ENCODE measurements at places on chromosomes 12 and 14. TPM values are rescaled to one million over a fixed set of nuclear protein-coding genes. Genes with fewer than 3 reads are reported as not detected.

DNA sequence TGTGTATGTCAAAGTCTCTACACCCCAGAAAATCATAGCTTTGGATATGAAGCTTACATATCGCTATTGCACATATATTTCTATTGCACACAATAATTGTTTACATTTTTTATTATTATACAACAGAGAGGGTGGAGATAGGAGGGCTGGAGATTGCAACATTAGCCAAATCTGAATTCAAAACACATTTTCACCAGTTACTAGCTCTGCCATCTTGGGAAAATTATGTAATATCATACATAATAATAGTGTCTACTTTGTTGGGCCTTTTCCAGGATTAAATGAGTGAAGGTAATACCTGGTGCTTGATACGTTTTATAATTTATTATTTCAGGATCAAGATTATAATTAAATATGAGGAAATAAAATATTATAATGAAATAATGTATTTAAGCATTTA, 507.4 kb upstream of the TBX3 start:
- H3K4me1 ChIP-seq = 0 out of 2 replicates have a peak, but pooled peaks cover 3% of the 10 kb centered on the region
- no peak overlapping the region for H3K4me3 ChIP-seq
- no peaks in the 10 kb centered on the region for H3K36me3 ChIP-seq
- DNase-seq = no peak

- no peaks in the 10 kb centered on the region for H3K36me3 ChIP-seq
- no peak for DNase-seq
- H3K4me3 ChIP-seq = no peak overlapping the region
These were observed 31.8 kb upstream of the MIS18BP1 start for GRCh38 chr14:45284802-45285201.

GRCh38 chr14:32252030-32252670, 49.1 kb upstream of the RNU6-8 start:
- H3K4me1 ChIP-seq = peaks cover 5% of the 10 kb centered on the region
- no peak overlapping the region for H3K4me3 ChIP-seq
- no peaks in the 10 kb centered on the region for H3K36me3 ChIP-seq
- no peak overlapping the region for H3K27ac ChIP-seq

GRCh38 chr14:63241096-63241495, 36.9 kb downstream of the RHOJ start:
- no peak overlapping the region for H3K27ac ChIP-seq
- H3K36me3 ChIP-seq = no peaks in the 10 kb centered on the region
- no peaks in the 10 kb centered on the region for H3K27me3 ChIP-seq
- DNase-seq = no peak

- H3K4me3 ChIP-seq = no peak overlapping the region
- no peak overlapping the region for H3K27ac ChIP-seq
- DNase-seq = no peak
- H3K4me1 ChIP-seq = no peaks in the 10 kb centered on the region
- no peaks in the 10 kb centered on the region for H3K27me3 ChIP-seq
- H3K36me3 ChIP-seq = no peaks in the 10 kb centered on the region
These were observed 132.7 kb downstream of the SSPN start for GRCh38 chr12:26327975-26328644.

GRCh38 chr12:104291867-104292524, 11.5 kb upstream of the EID3 start:
- no peak overlapping the region for H3K27ac ChIP-seq
- DNase-seq = no peak
- no peaks in the 10 kb centered on the region for H3K36me3 ChIP-seq
- no peak overlapping the region for H3K4me3 ChIP-seq
- peaks cover 21% of the 10 kb centered on the region for H3K4me1 ChIP-seq

DNA sequence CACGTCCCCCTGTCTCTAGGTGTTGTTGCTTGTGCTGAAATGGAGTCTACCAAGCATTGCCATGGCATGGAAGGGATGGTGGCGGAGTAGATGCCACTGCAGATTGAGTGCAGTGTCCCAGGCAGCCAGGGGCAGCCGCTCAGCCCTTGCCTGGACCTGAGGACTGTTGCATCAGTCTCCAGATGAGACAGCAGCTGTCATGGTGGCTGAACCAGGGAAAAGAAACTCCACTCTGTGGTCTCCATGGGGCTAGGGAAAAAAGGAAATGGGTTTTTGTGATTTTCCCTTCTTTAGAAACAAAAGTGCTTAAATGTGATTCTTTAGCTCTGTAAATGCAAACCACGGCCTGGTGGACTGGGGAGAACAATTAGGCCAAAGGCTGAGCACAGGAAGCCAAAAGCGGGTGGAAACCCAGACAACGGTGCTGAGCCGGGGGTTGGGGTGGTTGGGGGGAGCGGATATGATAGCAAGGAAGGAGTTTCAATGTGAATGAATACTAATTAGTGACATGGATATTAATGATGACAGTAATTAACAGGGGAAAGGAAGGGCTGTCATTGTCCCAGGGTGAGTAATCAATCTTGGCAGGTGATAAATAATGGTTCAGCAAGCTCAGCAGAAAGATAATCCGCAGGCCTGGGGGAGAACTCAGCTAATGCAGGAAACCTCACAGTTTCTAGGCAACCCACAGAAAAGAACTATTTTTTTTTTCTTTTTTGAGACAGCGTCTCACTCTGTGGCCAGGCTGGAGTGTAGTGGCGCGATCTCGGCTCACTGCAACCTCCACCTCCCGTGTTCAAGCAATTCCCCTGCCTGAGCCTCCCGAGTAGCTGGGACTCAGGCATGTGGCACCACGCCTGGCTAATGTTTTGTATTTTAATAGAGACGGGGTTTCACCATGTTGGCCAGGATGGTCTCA, 442.6 kb downstream of the DPF3 start:
- H3K4me1 ChIP-seq = 0 out of 2 replicates have a peak, but pooled peaks cover 8% of the 10 kb centered on the region
- H3K27ac ChIP-seq = no peak overlapping the region
- DNase-seq = no peak
- no peak overlapping the region for H3K4me3 ChIP-seq
- H3K27me3 ChIP-seq = no peaks in the 10 kb centered on the region

DNA sequence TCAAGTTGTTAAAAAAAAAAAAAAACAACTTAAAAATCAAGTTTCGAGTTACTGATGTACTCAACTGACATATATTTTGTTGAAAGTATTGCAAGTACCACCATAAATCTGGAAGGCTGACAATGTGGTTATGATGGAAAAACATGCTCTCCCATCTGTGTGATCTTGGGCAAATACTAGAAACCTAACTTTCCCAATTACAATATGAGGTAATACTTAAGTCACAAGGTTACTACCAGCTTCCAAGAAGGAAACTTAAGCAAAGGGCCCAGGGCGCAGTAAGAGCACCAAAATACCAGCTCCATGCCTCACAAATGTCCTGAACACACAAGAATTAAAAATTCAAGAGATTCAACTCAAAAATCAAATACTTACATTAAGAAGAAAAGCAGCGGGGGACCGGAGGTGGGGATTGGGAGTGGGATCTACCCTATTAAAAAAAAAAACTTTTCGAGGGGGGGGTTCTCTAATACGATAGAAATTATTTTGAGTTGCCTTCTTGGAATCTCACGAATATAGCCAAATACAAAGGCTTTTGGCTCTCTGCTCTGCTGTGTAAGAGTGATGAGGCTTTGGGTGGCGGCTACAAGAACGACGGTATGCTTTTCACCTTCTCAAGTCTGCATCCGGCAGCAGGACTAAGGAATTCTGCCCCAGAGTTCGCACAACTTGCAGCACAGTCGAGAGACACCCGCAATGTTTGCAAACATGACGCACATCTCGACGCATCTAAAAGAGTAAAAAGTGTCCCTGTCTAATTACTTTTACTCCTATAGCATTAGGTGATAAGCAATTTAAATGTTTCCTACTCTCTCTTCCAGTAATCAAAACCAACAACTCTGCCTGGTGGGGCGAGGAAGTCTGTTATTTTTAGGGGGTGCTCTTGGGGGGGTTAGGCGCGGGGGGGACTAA, 1.1 kb downstream of the SAV1 start:
- H3K27me3 ChIP-seq = no peaks in the 10 kb centered on the region
- peak; percentile 50 for DNase-seq
- peak overlapping the region; percentile 75 for H3K4me3 ChIP-seq
- no peak overlapping the region for H3K27ac ChIP-seq

GRCh38 chr12:14756334-14757143, 46.7 kb downstream of the WBP11 start:
- no peaks in the 10 kb centered on the region for H3K36me3 ChIP-seq
- DNase-seq = peak; percentile 72
- no peak overlapping the region for H3K27ac ChIP-seq
- H3K27me3 ChIP-seq = no peaks in the 10 kb centered on the region
- 0 out of 2 replicates have a peak, but pooled peaks cover 3% of the 10 kb centered on the region for H3K4me1 ChIP-seq

DNA sequence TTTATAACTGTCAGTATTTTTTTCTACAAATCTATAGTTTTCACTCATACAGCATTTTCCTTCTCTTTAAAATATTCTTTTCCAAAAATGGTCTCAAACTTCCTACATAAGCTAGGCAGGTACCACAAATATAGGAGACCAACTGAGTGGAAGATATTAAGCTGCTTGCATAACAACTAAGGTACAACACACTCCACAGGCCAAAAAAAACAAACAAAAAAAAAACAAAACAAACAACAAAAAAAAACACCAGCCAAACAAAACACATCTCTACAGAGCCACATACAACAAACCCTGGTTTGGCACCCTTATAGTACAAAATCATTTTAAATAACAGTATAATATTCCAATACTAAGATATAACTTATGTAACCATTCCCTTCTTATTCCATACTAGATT, 50.1 kb downstream of the SLC2A13 start:
- no peak overlapping the region for H3K27ac ChIP-seq
- no peaks in the 10 kb centered on the region for H3K4me1 ChIP-seq
- DNase-seq = no peak
- H3K36me3 ChIP-seq = no peaks in the 10 kb centered on the region

DNA sequence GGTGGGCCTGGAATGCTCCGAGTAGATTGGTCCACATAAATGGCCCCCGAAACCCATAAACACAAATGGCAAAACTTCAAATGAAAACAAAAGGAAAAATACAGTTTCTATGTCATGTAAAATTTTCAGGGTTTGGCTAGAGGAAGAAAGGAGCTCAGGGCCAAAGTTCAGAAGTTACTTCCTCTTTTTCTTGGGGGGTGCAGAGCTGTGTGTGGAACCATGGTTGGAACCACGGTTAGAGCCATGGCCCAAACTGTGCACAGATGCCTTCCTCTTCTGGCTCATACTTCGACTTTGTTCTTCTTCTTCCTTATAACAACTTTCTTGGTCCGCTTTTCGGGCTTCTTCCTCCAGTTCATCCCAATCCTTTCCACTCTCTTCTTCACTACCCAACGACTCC, 51.7 kb downstream of the MGST1 start:
- no peaks in the 10 kb centered on the region for H3K4me1 ChIP-seq
- no peaks in the 10 kb centered on the region for H3K36me3 ChIP-seq
- no peaks in the 10 kb centered on the region for H3K27me3 ChIP-seq
- no peak overlapping the region for H3K27ac ChIP-seq

DNA sequence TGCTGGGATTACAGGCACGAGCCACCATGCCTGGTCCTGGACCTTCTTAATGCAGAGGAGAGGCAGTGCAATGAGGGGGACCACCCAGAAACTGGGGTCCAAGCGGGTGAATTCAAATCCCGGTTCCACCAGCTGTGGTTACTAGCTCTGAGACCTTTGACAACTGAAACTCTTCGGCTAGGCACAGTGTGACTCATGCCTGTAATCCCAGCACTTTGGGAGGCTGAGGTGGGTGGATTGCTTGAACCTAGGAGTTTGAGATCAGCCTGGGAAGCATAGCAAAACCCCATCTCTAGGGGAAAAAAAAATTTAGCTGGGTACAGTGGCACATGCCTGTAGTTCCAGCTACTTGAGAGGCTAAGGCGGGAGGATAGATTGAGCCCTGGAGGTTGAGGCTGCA, 5.0 kb upstream of the CD4 start:
- no peak overlapping the region for H3K4me3 ChIP-seq
- no peak for DNase-seq
- H3K4me1 ChIP-seq = peaks cover 6% of the 10 kb centered on the region
- no peak overlapping the region for H3K27ac ChIP-seq
- H3K27me3 ChIP-seq = no peaks in the 10 kb centered on the region
- no peaks in the 10 kb centered on the region for H3K36me3 ChIP-seq

The RIMKLB gene
- 3.3 TPM for total RNA-seq

The C12orf60 gene
- 1.8 TPM for total RNA-seq

The KSR2 gene
- total RNA-seq = 0.42 TPM

The DDX24 gene
- total RNA-seq = 131 TPM

The A2M gene
- 1.00 TPM for total RNA-seq
